C1 segment of cervical spinal cord (tissue), 14 donors: ENCODE measurements at places on chromosomes 4 and X.

- no peak for DNase-seq
These were observed 3.4 kb downstream of the CLCN4 start for GRCh38 chrX:10160211-10160610.

DNA sequence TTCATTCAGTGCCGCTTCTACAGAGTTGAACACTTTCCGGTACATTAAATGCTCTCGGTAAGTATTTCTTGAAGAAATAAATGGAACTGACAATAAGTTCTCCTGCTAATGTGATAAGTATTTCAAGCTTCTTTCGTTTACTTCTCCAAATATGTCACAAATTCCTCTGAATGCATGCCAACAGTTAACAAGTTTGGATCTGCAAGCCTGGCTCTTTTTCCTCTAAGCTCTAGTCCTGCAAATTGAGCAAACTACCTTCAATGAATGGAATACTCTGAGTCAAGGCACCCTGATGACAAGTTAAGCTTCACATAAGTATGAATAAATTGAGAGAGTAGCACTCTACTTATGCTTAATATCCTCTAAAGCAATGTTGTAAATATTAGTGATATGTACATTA, 403.6 kb downstream of the PDGFC start:
- DNase-seq, result no peak

DNA sequence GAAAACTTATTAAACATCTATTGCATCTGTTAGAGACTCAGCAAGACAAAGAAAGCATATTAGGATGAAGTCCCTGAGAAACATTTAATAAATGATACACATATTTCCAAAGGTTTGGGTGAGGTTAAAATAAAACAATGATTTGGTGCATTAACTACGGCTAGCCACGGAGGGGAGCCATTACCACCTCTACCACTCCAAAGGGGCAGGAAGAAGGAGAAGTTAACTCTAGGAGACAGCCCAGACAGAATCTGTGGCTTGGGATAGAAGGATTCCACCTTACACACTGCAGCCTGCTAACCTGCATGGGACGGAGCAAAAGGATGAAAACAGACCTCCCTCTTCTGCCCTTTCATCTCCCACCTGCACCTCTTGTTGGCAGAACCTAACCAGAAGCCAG, 189.1 kb upstream of the C1QTNF7 start:
- no peak for DNase-seq

GRCh38 chr4:2231082-2231481, 10.8 kb downstream of the HAUS3 start:
- no peak for DNase-seq

DNA sequence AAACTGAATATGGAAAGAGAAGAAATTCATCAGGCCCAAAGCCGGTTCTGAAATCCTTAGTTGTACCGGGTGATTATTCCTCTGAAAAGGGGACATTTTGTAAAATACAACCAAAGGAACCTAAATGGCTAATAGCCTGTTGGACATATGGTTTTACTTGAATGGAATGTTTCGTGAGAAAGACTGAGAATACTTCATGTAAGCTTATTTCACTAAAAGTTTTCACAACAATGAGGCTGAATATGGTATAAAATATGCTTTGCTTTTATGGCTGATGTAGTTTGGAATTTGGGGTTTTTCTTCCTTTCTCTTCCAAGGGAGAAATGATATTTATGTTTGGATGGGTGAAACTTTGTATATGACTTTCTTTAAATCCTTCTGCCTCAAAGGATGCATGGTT, 2.7 kb downstream of the GRIA3 start:
- DNase-seq, result no peak

- no peak for DNase-seq
These were observed 137.9 kb downstream of the PJA1 start for GRCh38 chrX:69027181-69028005.
